Endothelial cell (in vitro differentiated cells): ENCODE measurements at places on chromosomes 12 and 14. TPM values are rescaled to one million over a fixed set of nuclear protein-coding genes. Genes with fewer than 3 reads are reported as not detected.
A peak's percentile ranks its signal among the peaks of the same experiment; 100 is the strongest.

GRCh38 chr14:50040895-50041465 lies 75.4 kb downstream of the VCPKMT start:
- no peak for DNase-seq

Gene CAPZA3
- total RNA-seq: not detected

Gene FGF23
- not detected for total RNA-seq

DNA sequence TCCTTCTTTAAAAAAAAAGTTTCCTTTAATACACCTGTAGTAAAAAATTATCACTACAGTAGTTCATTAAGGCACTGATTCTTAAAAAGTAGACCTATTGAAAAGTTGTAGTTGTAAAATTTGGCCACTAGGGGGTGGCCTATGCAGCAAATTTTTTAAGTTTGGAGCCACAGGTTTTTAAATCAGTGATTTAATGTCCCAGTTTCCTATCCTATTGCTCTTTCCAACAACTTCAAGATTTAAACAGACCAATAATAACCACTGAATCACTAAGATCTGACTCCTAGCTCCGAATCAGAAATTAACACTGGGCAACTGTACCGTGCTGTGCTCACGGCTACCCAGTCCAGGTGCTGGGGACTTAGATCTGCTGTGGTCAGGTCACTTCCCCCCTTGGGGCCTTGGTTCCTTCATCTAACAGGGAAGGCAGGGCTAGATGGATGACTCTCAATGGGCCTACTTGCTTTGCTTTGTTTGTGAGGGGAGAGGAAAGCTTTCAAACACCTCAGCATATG lies 279.3 kb downstream of the MED13L start:
- peak; percentile 24 for DNase-seq

DNA sequence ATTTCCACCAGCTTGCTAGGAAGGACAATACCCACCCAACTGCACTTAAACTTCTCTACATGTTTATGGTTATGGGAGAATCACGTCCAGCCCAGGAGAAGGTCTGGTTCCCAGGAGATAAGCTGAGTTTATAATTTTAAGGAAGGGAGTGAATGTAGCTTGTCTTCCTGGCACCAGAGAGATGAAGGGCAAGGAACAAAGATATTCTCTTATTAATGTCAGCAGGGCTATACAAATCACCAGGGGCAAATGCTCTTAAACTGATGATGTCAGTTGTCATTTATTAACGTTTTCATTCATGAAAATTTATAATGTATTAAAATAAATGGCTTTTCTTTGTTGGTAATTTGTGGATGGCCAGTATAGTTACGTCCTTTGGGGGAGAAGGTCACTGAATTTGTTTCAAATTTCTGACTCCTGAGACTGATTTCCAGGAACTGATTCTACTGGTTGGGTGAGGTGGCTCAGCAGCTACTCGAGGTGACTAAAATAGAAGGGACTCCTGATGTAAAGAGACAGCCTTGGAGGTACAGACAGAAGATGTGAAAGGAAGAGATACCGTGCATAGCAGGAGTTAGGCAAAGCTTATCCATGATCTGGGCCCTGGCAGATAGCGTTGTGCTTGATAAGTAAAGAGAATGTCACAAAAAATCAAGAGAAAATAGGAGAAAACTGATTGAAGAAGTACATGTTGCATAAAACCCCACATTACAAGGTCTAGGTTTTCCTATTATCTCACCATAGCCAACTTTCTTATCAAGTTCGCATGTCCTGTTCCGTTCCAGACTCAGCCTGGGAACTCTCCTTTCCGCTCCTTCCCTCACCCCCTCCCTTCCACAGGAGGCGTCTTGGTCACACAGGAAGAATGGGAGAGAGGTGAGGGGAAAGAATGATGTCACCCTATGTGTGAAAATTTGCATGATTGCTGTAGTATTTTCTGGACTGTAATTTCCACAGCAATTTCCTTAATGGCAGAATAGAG lies 367.1 kb upstream of the FAR2 start:
- DNase-seq: peak; percentile 7

- DNase-seq: no peak
Measured at GRCh38 chr12:110756611-110757010, 13.9 kb upstream of the PPP1CC start.

DNA sequence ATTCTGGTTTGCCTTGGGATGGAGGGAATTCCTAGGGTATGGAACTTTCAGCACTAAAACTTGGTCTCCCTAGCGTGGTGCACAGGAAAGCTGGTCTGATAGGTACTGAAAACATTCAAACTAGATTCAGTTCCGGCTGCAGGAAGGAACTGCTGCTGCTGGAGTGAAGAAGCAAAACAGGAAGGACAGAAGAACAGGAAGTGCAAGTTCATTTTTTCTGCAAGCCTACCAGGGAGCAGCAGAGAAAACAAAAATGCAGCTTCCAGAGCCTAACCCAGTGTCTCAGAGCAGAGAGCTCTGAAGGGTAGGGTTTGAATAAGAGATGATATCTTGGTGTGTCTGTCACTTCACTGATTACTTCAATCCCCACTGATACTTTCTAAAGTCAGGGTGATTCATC lies 165.2 kb downstream of the VRK1 start:
- no peak for DNase-seq

DNA sequence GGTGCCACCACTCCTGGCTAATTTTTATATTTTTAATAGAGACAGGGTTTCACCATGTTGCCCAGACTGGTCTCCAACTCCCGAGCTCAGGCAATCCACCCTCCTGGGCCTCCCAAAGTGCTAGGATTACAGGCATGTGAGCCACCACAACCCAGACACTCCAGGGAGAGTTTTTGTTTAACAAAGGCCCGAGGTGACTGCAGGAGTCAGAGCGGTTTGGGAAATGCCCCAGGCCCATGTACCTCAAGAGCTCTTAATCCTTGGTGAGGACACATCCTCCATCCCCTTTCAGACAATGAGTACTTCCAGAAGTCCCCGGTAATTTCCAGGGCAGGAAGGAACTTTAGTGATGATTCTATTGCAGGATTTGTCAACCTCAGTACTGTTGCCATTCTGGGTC lies 176.0 kb downstream of the ESRRB start:
- no peak for DNase-seq

DNA sequence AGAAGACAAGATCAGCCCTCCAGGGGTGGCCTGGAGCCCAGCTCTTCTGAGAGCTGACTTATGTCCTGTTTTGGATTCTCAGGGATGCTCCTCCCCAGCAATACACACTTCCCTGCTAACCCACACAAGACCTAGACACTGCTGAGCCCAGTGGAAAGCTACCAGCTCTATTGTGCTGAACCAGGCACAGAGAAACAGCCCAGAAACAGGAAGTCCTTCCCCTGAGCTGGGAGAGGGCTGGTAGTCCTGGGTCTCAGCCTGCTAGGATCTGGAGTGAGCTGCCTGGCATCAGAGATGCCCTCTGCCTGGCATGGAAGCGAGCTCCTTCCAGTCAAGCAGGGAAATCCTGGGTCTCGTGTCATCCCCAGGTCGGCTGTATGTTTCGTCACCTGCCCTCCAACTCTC lies 1.2 kb upstream of the LAG3 start:
- DNase-seq: peak; percentile 47

DNA sequence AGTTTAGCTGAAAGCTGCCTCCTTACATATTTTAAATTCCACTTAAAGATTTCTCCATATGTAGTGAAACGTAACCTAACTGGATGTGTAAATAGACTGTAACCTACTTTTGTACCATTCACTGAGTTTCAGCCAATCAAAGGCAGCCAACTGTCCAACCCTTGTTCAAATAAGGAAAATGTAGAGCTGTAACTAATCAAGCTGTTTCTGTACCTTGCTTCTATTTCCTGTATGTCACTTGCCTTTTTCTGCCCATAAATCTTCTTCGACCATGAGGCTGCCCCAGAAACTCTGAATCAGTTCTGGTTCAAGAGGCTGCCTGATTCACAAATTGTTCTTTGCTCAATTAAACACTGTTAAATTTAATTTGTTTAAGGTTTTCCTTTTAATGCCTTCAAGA lies 6.3 kb downstream of the SLC7A8 start:
- no peak for DNase-seq

- DNase-seq: no peak
Measured at GRCh38 chr12:113222730-113223531, 1.7 kb downstream of the TPCN1 start.

Gene OVCH1
- total RNA-seq: not detected

Gene SARNP
- total RNA-seq: 76.6 TPM

DNA sequence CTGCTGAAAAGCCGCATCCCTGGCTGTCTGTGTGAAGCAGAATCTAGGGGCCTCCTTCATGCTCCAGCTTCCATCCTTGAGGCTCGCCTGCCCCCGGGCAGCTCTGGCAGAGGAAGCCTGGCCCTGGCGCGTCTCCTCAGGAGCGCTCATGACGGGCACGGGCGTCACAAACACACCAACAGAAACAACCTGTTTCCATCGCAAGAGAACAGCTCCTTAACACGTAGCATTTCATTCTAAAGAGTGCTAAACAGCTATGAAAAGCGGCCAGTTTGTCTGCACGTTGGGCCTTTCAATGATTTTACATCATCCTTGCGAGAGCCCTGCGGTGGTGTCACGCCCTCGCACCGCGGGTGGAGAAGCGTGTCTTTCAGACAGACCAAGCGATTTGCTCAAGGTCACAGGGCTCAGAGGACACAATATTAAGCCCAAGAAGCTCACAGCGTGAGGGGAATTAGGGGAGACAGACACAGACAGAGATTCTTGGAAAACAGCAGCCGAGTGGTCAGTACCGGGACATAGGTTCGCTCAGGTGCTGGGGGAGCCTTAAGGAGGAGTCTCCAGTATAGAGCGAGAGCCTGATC lies 4.9 kb downstream of the ADGRD1 start:
- no peak for DNase-seq

Gene FAIM2
- not detected for total RNA-seq

DNA sequence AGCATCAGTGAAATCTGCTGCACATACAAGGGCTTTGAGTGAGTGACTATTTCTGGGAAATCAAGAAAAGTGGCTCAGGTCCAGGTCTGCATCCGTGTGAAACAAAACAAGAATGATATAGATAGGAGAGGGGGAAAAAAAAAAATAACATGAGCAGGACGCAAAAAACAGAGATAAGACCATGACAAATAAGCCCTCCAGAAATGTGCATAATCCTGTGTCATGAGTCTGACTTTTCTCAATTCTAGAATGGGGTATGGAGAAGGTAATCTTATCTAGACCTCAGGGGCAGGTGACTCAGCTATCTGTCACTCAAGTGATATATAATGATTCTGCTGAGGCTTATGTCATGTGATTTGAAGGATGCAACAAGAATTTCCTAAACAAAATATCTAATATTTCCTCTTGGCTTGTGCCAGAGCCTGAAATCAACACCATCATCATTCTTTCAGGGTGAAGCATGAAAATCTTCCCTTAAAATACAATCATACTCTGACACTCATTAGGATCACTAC lies 250.0 kb downstream of the PHLDA1 start:
- DNase-seq: no peak

- no peak for DNase-seq
Measured at GRCh38 chr14:69953266-69953915, 74.2 kb downstream of the SMOC1 start.

- DNase-seq: no peak
Measured at GRCh38 chr12:70415987-70416386, 49.9 kb downstream of the KCNMB4 start.

- DNase-seq: peak; percentile 5
Measured at GRCh38 chr14:23694085-23694948, 58.2 kb downstream of the DHRS2 start.

DNA sequence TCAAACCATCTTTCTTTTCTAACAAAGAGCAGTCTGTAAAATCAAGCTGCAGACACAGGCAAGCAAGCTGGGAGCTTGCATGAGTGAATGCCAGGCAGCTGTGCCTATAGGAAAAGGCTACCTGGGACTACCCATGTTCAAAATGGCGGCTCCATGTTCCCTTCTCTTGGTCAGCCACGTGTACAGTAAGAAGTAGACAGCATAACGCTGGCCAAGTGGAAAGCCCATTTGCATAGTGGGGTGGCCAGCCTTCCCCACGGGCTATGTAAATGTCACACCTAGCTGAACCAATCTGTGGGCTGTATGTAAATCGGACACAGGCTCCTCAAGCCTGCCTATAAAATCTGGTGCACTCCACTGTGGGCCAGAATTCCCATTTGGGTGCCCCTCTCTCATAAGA lies 117.1 kb downstream of the SYT10 start:
- no peak for DNase-seq
